Liver (tissue), 10 donors: ENCODE measurements at places on chromosomes 3 and 15.

DNA sequence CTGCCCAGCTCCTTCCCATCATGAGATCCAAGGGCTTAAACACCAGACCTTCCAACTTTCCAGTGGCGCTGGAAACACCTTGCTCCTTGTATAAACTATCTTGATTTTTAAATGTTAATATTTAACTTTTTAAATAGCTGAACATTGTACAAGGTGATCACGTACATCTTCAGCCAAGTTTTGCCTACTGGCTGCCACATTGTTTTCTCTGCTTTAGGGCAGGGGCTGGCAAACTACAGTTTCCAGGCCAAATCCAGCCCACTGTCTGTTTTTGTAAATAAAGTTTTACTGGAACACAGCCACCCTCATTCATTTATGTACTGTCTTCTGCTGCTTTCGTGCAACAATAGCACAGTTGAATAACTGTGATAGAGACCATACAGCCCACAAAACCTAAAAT lies 27.6 kb upstream of the FOXP1 start:
- no peak for DNase-seq

- no peak for DNase-seq
Observed at GRCh38 chr3:170233530-170233929, 11.3 kb downstream of the PRKCI start.

- DNase-seq, result no peak
Observed at GRCh38 chr3:73927203-73927570, 302.4 kb upstream of the PDZRN3 start.

DNA sequence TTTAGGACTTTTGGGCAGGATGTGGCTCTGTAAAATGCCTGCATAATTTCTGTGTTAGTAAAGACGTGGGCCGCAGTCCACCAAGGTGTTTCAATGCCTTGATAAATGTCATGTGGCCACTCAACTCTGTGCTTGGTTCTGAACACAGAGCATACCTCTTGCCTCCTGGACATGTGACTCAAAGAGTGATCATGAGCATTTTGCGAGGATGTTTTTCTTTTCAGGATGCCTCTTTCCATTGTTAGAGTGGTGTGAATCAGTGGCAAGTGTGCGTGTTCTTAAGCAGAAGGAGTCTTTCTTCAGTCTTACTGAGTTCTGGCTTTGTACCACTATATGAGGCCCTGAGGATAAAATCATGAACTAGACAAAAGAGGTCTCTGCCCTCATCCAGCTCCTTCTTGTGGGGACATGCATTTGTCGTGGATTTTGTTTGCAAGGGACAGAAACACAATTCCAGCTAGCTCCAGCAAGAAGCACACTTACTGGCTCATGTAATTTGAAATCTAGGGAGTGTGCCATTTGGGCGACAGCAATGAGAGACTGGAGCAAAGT lies 363.4 kb downstream of the LRTM1 start:
- no peak for DNase-seq
